DMS79 (cell line): ENCODE measurements at places on chromosomes 13 and 19.

- no peak for DNase-seq
These were observed 21.0 kb downstream of the SMIM24 start for GRCh38 chr19:3459089-3459881.

DNA sequence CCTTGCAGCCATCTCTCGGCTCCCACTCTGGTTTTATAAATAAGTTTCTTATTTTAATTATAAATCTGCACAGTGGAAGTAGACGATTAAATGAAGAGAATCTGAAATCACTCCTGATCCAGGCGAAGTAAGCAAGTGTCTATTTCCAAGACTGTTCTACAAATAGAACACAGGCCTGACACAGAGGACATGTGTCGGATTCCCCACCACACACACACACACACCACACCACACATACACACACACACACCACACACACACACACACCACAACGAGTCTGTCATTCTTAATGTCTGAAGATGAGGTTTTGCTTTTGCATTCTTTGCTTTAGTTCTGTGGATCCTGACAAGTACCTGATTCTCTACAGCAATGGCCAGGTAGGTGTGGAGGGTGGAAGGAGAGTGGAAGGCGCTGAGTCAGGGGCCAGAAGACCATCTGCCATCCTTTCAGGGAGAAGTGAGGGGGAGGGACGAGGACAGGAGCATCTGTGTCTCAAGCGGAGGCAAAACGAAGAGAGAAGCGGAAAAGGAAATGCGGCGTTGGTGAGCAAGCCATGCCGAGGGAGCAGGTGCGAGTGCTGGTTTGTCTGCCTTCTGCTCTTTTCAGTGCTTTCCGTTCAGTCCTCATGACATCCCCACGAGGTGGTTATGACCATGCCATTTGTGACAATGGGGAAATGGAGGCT is 110.2 kb downstream of the TEX26 start:
- no peak for DNase-seq

- no peak for DNase-seq
These were observed 53.1 kb downstream of the MICU2 start for GRCh38 chr13:21550918-21551317.

DNA sequence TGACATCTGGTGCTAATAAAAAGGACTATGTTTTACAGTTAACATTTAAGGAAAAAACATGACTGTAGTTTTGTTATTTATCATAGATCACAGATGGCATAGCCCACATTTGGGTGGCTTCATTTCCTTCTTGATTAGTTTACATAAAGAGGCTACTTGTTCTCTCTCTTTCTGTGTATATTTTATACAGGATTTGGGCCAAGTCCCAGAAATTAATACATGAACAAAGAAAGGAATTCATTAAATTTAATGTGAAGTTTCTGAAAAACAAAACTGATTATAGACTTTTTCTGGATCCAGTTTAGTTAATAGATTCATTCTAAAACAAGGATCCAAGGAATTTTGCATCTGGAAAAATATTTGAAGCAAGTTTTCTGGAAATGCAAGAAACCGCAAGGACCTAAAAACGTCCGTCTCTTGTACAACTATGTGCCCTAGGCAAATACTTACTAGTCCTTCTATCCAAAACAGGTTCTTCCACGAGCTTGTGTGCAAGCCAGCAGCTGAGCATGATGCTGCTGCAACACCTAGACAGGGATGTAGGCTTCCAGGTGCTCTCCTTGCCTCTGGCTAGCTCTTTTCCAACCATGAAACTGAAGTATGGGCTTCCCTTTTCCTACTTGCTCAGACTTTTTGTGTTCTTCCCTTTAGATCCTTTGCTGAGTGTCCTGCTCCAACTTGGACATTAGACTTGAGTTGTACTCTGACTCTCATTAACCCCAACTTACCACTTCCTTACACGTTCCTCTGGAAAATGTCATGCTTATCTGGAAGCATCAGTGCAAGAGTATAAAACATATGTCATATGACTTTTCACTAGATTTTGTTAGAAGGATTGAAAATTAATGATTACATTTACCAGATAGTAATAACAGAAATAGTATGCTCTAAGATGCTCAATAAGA is 161.5 kb upstream of the STARD13 start:
- no peak for DNase-seq

DNA sequence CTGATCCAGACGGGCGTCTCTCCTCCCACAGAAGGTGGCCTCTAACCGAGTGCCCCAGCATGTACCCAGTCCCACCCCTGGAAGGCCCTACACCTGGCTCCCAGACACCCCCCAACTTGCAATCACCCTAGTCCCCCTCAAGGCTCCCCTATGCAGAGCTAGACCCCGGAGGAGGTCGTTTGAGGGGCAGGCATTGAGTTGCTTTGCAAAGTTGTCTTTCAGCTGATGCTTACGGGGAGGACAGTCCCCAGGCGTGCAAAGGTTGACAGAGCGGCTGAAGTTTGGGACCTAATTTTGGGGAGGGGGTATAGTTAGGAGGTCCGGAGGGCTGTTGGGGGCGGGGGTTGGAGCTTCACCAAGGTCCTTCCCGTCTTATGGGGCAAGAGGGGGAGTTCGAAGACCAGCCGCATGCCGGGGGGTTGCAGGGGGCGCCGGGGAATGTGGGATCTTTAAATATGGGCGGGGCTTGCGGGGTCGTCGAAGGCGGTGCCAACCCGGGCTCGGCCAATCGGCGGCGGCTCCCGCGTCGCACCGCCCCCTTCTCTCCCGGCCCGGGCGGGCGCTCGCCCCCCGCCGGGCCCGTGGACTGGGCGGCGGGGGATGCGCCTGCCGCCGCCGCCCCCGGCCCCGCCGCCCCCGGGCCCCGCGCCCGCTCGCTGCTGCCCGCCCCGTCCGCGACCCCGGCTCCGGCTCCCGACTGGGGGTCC is at the start of gene KCNN1:
Gene KCNN1 (plus strand): TSS at position 558 of the 707 bp plus-strand sequence. CDS start 6,782 bp downstream, outside the sequence.
- DNase-seq = no peak

- DNase-seq = no peak
These were observed at the start of gene PODNL1 for GRCh38 chr19:13938301-13939064. Gene PODNL1, minus strand, starts transcription at chr19:13938417. Its CDS starts 236 bp downstream, at chr19:13938181.

- no peak for DNase-seq
These were observed 1198.2 kb upstream of the PCDH9 start for GRCh38 chr13:68428292-68428691.

DNA sequence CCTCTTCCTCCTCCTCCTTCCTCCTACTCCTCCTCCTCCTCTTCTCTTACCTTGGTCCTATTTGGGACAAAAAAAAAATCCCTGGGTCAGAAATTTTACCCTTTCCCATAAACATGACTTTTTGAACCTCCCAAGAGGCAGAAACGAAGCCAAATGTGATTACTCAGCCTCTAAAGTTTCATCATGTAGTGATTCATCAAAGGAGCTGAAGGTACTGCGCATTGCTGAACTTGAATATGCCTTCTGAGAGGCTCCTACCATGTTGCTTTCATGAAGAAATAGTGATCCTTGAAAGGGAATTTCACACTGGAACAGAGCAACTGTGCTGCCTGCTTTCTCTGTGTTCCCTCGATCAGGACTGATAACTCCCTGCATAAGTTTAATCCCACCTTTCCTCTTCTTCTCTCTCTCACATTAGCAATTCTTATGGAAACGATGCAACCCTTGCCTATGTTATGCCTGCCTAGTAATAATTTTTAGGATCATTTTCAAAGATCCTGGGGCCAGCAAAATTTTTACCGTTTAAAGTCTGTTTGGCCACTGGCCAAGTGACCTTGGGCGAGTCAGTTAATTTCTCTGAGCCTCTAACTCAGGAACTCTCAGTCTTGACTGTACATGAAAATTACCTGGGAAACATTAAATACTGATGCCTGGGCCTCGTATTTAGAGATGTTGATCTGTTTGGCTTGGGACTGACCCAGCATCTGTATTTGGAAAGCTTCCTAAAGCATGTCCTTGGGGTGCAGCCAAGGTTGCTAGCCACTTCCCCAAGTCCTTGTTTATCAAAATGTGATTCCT is 149.5 kb downstream of the DCT start:
- DNase-seq = no peak
